Stimulated activated CD4-positive, alpha-beta T cell treated with anti-CD3 and anti-CD28 coated beads, TNF-alpha, amount 100 ng/mL, for 4 hours (primary cell): ENCODE measurements at places on chromosomes 4 and X.

GRCh38 chr4:76341063-76341462 lies 34.5 kb downstream of the STBD1 start:
- DNase-seq = no peak

DNA sequence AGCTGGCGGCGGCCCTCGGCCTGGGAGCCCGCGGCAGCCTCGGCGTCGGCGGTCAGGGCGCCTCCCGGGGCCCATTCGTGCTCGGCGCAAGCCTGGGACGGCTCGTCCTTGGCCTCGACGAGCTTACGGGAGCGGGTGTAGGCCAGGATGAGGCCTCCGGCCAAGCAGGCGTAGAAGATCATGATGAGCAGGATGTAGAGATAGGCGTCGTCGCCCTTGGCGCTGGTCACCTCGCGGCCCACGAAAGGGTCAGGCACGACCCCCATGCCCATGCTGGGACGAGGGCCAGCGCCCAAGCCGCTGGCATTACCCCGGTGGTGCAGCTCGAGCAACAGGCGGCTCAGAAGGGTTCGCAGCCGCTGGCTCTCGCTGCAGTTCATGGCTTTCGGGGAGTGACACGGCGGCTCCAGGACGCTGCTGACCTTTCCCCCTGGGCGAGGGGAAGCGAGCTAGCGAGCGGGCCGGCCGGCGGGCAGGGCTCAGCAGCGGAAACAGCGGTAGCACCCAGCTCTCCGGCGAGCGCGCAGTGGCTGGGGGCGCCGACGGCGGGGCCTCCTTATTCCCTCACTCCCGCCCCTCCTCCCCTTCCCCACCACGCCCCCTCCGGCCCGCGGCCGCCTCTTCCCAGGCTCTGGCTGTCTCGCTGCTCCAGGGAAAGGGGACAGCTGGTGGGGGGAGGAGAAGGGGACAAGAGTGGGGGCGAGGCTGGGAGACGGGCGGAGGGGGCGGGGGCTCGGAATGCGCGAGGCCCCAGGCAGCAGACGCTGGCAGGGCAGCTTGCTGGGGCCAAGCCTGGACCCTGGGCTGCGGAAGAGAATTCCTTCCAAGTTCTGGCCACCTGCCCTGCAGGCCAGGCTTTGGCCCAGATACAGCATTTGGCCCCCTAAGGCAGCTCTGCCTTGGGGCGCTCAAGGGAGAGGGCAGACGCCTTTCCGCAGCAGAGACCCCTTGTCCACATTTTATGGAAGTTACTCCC lies at the start of gene KCNE5:
TSS of gene KCNE5 (minus strand) at position 532 of the 976 bp plus-strand sequence. CDS start at position 380, 152 bp downstream.
- DNase-seq = no peak

- no peak for DNase-seq
These were observed 107.2 kb downstream of the GPR143 start for GRCh38 chrX:9658409-9658808.

DNA sequence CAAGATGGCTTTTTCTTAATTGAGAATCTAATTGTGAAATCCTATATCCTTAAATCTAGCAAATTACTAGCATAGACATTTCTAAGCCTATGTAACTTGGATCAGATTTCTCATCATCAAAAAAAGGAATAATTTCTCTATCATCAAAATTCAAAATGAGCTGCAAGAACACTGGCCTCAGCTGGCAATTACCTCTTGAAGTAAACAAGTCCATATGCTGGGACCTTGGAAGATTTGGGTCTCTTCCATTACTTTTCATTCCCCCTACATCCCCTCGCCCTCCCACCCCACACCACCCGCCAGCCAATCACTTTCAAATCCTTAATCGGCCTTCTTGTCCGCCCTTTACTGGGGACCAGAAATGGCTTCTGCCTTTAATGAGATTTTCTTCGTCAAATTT lies 23.3 kb upstream of the MBTPS2 start:
- no peak for DNase-seq

GRCh38 chr4:3363411-3364141 lies 70.8 kb downstream of the RGS12 start:
- DNase-seq = no peak

DNA sequence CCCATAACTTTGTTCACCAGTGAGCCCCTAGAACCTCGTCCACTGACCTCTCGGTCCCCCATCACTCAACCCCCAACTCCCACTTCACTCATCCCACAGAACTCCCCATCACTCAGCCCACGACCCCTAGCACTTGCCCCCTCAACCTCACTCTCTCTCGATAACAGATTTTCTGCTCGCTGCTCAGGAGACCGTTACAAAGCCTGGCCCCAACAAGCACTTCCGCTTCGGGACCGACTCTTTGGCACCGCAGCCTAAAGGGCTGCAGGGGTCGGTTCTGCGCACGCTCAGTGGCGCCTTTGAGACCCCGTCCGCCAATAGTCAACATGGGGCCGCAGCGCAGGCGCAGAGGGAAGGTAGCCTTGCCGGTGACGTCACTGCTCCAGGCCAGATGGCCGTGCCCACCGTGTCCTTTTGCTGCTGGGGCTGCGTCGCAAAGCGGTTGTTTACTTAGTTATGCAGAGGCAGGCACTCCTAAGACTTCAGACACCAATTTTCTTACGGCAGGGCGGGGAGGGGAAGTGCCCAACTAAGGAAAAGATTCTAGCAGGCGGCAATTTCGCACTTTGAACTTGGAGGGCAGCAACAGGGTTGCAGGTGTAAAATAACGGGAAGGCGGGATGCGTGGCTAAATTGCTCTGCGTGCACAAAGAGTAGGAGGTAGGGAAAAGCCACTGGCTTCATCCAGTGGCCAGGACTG lies at the start of gene ZNF182:
TSS of gene ZNF182 (minus strand) at position 232 of the 700 bp plus-strand sequence. CDS start 1,380 bp downstream, outside the sequence.
- DNase-seq = peak; percentile 81

GRCh38 chrX:29617725-29618124 lies 597.6 kb upstream of the MAGEB2 start:
- DNase-seq = no peak

- DNase-seq = no peak
These were observed 304.7 kb upstream of the GATB start for GRCh38 chr4:152065545-152065944.

DNA sequence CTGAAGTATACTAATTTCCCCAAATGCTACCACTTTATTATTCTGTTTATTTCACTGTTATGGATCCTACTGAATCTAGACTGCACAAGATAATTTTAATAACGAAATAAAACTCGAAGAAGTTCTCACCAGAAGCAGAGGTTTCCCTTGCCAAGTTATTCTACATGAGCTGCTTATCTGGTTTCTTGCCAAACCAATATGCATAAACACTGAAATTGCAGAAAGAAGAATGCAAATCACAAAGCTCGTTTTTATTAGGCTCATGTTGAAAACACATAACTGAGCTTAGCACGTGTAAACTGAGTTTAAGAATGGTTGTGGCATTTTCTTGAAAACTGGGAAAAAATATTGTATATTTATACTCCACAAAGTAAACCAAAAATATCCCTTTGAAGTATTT lies 35.9 kb downstream of the GRID2 start:
- no peak for DNase-seq

DNA sequence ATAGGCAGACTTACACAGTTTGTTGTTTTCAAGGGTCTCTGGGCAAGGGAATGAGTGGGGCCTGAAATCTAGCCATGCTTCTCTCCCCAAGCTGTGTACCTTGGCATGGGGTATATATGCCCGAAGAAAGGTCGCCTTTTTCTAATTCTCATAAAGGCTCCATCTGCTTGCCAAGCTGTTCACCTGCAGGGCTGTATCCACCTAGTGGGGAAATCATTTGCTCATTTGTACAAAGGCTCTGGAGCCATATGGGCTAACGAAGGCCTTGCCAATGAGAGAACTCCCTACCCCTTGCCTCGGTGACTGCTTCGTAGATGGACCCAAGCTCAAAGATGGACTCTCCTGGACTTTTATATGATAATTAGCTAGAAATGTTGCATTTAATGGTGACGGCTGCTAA lies 1097.0 kb downstream of the PDHA2 start:
- DNase-seq = no peak
